ENCODE measurements at places on chromosomes 16 and 17.

DNA sequence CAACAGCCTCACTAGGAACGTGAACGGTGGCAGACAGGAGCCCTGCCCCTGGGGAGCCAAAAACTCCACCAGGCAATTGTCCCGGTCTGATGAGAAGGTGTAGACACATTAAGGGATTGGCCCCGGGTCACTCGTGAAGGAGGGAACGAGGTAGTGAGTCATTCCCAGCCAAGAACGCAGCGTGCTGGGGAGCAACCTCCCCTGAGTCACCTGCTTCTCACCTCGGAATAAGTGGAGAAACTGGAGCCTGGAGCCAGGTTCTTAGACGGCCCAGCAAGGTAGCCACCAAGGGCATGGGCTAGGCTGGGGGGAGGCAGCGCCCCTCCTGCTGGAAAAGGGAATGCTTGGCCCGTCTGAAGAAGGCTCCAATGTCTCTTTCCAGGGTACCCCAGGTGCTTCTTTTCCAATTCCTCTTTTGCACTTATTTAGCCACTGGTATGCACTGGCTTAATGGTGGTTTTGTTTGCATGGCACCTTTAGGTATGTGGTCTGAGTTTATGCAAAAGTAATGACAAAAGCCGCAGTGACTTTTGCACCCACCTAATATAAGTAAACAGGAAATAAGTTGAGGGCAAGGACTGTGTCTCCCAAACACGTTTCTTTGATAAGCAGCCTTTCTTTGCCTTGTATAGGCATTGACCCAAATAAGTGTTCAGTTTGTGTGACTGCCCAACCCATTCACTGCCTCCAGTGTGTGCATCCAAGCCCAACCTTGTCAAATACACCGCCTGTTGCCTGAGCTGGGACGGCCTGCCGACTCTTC, 1.8 kb upstream of the HELZ start:
- peak; percentile 49 for DNase-seq

DNA sequence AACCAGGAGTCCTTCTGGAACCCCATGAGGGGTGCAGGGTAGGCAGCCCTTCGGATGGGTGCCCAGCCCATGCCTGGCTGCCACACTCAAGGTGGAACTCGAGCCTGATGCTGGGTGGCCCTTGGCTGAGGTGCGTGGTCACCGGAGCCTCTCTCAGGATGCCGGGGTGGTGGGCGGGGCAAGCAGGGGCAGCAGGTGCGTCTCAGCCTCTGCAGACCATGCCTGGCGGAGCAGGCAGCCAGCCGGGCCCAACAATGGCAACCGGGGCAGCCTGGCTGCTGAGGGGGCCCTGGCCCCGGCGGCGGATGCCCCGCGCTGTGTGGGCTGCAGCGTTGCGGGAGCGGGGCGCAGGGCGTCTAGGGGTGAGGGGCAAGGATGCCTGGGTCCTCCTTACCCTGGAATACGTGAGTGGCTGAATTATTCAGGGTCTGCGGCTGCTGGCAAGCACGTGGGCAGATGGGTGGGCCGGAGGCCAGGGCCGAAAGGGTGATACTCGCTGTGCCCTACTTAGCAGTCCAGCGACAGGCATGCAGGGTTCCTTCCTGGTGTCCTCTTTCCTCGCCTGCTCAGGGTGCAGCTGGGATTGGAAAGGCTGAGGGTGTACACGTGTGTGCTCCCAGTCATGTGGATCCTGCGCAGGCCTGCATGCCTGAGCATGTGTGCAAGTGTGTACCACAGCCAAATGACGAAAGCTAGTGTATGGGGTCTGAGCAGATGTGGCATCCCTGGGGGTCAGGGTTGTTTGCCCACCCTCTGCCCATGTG, 14.6 kb downstream of the MYO15A start:
- peak; percentile 23 for DNase-seq

DNA sequence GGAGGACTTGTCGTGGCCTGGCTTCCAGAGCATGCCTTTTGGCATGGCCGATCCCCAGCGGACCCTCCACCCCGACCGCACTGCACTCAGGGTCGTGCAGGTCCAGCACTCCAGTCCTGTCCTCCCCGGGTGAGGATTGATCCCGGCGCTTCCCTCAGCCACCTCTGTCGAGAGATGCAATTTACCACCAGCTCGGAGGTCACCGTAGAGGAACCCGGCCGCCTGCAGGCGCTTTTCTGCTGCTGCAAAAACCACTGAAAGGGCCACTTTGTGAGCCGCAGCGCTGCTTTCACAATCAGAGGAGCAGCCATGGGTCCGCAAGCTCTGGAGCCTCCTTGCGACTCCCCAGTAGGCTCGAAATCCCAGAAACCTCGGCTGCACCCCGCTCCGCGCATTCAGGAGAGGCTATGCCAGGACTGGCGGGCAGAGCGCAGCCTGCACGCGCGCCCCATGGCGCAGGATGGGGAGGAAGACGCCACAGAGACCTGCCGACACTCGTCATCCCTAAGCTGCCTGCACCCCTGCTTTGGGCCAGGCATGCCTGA, 134.2 kb downstream of the HS3ST2 start:
- no peak for DNase-seq

DNA sequence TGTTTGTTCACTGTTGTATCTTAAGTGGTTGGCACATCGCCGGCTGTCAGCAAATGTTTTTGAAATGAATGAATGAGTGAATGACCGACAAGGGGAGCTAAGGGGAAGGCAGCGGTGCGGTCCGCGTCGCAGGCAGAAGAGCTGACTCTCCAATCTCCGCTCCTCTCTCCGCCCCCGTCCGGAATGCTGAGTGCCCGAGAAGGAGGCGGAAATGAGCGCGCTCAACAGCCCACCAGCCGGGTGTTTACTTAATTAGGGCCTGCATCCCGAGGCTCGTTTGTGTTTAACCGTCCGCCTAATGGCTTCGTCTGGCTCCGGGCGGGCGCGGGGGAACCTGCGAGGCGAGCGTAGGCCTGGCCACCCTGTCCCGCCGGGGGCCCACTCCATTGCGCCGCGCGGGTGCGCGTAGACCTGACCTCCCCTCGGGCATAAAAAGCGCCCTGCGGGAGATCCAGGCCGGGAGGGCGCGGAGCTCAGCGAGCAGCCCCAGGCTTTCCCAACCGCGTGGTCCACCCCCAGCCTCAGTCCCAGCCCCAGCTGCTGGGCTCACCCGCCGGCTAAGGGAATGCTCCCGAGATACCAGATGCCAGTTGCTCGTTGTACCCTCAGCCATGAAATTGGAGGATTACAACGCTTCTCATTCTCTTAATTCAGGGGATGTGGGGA, 2.5 kb upstream of the CDH3 start:
- peak; percentile 45 for DNase-seq

DNA sequence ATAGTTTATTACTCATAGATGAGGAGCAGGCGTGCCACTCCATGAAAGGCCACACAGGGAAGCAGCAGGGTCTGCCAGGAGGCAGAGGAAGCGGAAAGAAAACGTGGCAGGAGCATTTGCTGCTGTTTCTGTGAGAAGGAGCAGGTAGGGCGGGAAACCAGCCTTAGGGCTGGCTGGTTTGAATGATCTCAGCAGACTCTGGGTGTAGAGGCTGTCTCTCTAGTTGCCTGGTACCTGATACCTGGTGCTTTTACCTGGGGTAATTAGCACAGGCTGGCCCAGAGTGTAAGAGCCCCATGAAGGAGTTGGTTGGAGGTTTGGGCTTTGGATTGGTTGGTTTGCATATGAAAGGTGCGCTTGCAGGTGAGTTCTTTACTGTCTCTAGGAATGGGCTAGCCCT, 205.0 kb upstream of the CACNG3 start:
- no peak for DNase-seq

DNA sequence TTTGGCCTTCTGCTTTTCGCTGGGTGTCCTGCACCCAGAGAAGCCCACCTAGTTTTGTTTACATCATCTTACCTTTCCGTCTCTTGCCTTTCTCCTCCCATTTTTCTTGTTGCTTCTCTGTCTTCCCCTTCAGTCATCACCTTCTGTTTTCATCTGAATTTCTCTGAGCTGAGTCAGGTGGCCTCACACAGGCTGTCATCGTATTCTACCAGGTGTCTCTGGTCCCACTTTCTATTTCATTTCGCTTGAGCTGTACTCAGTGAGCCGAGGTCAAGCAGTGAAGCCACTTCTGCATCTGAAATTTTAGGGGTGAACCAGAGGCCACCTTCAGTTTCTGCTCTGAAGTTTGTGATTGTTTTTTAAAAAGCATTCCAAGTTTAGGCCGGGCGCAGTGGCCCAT, 9.7 kb downstream of the CRAMP1 start:
- DNase-seq, result no peak

GRCh38 chr16:58578642-58579041, 51.0 kb downstream of the CNOT1 start:
- no peak for DNase-seq

DNA sequence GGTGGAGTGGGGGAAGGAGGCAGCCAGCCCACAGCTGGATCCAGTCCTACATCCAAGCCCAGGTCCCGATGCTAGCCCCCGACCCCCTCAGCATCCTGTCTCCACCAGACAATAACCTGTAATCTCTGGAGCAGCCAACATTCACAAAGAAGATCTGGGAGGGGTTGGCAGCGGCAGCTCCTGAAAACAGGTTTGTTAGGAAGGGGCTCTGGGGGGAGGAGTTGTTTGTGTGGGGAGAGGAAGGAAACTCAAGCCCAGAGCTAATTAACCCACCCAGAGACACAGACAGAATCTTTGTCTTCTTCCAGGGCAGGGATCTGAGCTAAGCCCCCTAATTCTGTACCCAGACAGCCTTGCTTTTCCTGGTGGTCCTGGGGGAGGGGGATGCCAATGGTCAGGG, 4.6 kb upstream of the C17orf113 start:
- DNase-seq, result no peak

GRCh38 chr16:57260294-57260929, 15.4 kb downstream of the ARL2BP start:
- DNase-seq, result no peak

- DNase-seq, result no peak
Observed at GRCh38 chr17:2175294-2175628, 120.4 kb downstream of the HIC1 start.

DNA sequence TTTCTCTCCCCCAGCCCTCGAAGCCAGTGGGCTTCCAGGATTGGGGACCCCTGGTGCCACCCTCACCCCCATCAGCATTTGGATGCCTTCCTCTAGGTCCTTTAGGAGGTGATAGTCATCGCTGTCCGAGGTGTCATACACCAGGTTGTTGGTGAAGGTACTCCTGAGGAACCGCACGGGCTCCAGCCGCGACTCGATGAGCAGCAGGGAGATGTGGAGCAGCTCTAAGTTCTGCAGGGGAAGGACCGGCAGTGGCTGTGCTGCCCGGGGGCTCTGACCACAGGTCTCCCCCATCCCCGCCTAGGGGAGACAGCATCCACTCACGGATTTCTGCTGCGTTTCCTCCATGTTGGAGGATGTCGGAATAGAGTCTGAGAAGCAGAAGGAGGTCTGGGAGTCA, 962 bp downstream of the CSHL1 start:
- no peak for DNase-seq

GRCh38 chr17:8629371-8630226, 926 bp downstream of the MYH10 start:
- peak; percentile 56 for DNase-seq

DNA sequence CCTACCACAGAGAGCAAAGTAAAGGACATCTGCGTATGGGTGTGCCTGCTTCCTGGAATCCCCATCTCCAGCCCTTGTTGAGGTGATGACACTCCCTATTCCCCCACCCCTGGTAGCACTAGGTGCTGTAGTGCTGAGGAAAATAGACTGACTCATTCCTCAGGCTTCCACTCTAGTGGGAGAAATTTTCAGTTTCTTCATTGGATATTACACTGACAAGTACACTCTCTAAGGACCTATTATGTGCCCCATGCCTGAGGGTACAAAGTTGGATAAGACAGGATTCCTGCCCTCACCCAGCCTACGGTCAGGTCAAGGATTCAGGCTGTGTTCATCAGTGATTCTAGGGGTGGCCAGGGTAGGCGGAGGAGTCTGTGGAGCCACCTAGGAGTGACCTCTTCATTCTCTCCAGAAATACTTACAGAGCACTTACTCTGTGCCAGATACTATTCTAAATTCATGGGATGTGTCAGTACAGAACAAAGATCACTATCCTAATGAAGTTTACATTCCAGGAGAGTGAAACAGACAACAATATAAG, 4.5 kb upstream of the ZC3H7A start:
- DNase-seq, result no peak

DNA sequence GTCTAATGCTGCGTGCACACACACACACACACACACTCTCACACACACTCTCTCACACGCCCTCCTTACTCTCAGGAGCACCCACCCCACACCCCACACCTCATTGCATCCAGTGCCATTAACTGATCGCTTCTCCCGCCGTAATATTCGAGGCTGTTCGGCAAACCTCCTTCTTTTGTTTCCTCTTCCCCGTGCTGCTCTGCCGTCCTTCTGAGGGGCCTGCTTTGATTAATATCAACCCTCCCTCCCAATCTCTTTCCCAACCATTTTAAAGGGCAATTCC, 156.2 kb upstream of the TNRC6C start:
- DNase-seq, result peak; percentile 19

DNA sequence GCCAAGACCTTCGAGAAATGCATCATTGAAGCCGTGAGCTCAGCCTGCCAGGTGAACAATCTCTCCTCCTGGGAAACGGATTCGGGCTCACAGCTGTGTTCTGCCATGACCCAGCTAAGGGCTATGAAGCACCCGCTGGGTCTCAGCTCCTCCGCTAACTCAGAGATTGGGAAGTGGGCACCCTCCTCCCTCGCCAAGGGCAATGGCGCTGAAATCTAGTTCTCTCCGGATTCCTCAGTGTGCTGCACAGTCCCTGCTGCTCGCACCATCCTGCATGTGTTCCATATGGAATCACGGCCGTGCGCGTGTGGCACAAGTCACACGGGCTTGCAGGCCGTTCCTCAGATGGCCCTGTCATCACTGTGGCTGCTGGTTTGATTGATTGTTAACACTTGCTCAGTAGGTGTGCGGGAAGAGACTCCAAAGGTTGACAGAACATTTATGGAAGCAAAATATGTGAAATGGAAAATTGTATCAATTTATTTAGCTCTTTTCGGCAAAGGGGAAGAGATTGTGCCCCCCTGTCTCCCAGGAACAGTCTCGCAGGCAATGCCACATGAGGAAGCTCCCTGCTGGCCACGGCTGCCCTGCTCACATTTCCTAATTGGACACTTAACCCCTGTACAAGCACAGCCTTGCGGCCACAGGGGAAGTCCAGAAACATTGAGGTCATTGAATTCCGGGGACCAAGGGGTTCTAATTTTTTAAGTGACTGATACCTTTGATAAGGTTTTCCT, 58.8 kb downstream of the RNF213 start:
- DNase-seq, result no peak

- DNase-seq, result no peak
Observed at GRCh38 chr17:17022011-17022410, 20.2 kb upstream of the MPRIP start.

DNA sequence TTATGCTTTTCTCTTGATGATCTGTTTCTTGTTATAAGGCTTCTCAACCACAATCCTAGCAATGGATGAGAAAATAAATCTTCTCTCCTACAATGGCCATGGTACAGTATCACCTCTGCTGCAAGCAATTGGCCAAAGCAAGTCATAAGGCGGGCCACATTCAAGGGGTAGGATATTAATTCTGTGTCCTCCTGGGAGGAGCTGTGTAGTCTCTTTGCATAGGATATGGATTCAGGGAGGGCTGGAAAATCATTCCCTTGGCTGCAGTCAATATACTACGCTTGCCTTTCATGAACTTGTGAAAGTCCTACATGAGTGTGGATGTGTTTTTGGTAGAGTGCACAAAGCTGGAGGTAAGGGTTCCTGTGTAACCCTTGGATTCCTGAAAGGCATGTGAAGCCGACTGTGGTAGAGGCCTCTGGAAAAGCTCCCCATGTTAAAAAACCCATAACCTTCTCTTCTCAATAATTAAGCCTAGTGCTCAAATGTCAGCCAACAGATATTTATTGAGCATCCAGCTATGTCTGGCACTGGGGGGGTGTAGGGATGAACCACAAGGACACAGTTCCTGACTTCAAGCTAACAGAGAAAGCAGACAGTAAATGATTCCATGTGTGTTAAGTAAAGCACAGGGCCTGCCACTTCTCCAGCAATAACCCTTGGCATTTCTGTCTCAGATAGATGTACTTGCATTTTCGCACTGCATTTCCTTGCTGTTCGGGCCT, 147.6 kb upstream of the HS3ST3A1 start:
- DNase-seq, result no peak
